ENCODE measurements at places on chromosomes 13 and 19.
A peak's percentile ranks its signal among the peaks of the same experiment; 100 is the strongest.

GRCh38 chr13:46317120-46317519 lies 69.9 kb downstream of the RUBCNL start:
- no peak for DNase-seq

GRCh38 chr19:398719-399118 lies 10.2 kb downstream of the C2CD4C start:
- no peak for DNase-seq

DNA sequence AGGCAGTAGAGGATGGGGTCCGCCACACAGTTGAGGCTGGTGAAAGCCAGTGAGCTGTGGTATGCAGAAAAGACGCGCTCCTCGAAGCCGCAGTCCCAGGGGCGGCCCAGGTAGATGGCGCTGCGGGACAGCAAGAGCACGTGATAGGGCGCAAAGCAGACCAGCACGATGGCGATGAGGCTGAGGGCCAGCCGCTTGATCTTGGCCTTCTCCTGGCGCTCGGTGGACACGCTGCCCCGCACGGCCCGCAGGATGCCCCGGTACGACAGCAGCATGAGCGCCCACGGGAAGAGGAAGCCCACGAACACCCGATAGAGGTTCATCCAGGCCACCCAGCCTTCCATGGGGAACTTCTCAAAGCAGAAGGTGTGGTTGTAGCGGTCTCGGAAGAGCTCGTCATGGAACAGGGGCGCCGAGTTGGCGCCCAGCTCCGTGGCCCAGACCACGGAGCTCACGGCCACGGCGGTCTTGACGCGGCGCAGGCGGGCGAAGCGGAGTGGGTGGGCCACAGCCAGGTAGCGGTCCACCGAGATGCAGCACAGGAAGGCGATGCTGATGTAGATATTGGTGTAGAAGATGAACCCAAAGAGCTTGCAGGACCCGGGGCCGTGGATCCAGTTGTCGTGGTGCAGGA lies 6.5 kb upstream of the OPA3 start:
- DNase-seq: no peak

DNA sequence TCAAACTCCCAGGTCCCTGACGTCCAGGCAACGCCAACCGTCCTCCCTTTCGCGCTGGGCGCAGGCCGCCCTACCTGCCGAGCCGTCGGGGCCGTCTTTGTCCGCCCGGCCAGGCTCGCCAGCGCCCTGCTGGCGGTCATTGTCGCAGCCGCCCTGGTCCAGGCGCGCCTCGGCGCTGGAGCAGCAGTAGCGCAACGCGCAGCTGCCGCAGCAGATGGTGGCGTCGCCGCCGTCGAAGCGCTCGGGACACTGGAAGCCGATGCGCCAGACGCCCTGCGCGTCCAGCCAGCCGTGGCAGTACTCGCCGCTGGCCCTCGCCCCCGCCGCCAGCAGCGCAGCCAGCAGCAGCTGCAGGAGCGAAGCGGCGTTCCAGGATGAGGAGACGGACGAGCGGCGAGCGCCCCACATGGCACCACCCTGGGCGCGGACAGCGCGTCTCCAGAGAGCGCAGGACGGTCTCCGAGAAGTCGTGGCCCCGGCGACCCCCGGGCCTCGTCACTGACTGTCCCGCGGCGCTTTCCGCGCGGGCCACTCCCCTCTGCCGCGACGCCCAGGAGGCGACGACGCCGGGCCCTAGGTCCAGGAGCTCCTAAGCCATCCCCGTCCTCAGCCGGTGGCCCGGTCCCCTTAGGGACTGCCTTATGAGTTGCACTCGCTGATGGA lies 1.1 kb downstream of the SHISA2 start:
- no peak for DNase-seq

DNA sequence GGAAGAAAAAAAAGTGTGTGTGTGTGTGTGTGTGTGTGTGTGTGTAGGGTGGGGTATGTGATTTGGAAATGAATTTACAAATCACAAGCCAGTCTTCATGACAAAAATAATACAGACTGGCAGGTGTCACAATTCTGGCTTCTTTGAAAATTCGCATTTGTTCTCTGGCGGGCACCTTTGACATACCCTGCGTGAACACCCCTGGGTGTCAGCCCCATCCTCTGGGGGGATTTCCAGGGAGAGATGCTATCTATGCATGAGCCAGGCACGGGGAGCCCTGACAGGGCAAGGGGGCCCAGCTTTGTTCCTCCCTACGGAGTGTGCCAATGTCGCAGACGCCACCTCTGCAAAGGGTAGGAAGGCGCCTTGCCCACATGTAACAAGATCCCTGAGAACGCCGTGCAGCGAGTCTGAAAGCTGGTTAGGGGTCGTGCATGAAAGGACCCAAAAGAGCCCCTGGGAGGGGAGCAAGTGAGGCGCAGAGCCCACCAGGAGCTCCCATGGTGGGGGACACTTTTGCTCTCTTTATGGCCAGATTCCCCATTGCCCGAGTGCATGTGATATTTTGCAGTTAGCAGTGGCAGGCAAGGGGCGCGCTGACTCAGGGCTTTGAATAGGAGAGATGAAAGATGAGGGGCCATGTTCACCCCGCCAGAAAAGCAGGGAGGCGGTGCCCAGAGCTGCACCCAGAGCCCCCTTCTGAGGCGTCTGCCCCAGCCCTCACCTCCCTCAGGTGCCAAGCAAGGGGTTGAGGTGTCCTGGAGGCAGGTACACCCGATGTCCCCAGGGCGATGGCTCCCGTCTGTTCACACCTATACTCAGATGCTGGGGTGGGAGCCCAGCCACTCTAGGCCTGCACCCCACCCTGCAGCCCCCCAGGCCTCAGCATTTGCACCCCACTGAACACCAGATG lies 45.3 kb downstream of the KLF2 start:
- no peak for DNase-seq

DNA sequence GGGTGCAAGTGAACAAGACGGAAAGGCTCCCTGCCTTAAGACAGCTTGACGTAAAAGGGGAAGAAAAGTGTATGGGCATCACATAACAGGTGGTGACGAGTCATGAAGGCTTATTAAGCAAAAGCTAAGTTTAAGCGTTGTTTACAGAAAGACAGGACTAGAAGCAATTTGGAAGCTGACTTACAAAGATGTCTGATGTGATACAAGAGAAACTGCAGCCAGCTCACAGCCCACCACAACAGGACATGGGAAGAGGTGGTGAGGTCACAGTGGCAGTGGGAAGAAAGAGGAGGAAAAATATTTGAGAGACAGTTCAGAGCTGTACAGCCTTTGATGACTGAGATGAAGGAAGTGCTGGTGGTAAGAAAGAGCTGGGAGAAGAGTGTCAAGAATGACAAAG lies 181.6 kb downstream of the KLF12 start:
- no peak for DNase-seq

DNA sequence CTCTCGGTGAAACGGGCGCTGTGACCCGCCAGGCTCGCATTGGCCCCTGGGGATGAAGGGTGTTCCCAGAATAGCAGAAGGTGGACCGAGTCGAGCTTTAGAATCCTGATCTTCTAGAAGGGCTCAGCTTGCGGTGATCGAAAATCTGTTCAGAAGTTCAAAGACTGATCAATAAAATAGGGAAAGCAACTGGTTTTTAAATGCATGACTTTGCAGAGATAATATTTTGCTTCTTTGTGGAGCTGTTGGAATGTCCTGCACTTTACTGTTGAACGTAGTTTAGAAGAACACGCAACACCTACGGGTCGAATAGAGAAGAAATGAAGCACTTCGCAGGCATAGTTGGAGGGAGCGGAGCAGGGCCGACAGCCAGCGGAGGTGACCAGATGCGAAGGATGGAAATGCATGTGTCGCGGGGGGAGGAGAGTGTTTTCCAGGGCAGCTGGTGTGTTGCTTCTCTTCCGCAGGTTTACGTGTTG lies 766 bp downstream of the CEBPG start:
- DNase-seq: peak; percentile 30

- no peak for DNase-seq
These were observed 5.6 kb upstream of the SIGLEC14 start for GRCh38 chr19:51652266-51652665.

GRCh38 chr13:78719367-78719766 lies 60.4 kb upstream of the OBI1 start:
- DNase-seq: no peak

GRCh38 chr13:21086929-21087328 lies 25.5 kb upstream of the LATS2 start:
- DNase-seq: no peak

DNA sequence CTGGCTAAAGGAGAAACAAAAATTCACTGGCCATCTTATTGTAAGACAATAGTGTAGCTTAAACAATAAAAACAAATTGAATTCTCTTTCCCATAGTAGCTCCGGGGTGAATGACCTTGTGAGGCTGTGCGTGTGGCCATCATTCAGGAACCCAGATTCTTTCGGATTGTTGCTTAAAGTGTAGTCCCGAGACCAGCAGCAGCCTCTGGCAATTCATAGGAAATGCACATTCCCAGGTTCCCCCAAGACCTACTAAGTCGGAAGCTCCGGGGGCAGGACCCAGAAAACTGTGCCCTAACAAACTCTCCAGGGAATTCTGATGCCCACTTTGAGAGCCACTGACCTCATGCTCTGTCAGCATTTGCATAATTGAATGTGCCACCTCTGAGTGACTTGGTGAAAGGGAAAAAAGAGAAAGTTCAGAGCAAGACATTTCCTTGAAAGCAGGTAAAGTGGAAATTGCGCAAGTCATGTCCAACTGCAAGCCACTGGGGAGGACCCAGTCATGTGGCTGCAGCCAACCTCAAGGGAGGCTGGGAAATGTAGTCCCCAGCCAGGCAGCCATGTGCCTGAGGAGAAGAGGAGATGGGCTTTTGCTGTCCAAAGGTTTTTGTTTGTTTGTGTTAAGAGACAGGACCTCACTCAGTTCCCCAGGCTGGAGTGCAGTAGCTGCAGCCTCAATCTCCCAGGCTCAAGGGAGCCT lies 50.7 kb upstream of the PNMA8B start:
- no peak for DNase-seq

GRCh38 chr19:16284505-16284904 lies 40.1 kb upstream of the KLF2 start:
- DNase-seq: no peak

- no peak for DNase-seq
These were observed 920 bp upstream of the ANO8 start for GRCh38 chr19:17335575-17335974.

DNA sequence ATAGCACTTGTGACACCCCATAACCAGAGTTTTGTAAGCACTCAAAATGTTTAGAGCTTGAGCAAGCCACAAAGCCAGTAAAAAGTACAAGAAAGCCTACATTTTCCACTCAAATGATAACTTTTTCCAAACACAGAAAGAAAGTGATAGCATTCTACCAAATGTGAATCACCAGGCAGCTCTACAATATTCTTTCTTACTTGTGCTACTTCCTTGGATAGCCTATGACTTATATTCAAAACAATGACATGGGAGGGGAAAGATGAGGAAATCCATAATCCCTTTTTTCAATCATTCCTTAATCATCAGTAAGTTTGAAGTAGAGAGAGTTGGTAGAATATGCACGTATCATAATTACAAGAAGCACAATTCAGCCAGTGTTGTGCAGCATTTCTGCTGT lies 650.8 kb upstream of the PCDH9 start:
- DNase-seq: no peak

DNA sequence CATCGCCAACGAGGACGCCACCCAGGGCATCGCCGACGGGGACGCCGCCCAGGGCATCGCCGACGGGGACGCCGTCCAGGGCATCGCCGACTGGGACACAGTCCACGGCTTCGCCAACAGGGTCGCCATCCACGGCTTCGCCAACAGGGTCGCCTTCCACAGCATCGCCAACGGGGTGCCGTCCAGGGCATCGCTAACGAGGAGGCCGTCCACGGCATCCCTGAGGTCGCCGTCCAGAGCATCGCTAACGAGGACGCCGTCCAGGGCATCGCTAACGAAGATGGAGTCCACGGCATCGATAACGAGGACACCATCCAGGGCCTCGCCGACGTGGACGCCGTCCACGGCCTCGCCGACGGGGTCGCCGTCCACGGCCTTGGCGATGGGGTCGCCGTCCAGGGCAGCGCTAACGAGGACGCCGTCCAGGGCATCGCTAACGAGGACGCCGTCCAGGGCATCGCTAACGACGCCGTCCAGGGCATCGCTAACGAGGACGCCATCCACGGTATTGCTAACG lies 947.8 kb downstream of the TUBA3C start:
- DNase-seq: no peak

- DNase-seq: no peak
These were observed 39.8 kb upstream of the MCF2L start for GRCh38 chr13:112928972-112929782.

GRCh38 chr19:16367261-16367683 lies 42.6 kb downstream of the KLF2 start:
- DNase-seq: no peak

DNA sequence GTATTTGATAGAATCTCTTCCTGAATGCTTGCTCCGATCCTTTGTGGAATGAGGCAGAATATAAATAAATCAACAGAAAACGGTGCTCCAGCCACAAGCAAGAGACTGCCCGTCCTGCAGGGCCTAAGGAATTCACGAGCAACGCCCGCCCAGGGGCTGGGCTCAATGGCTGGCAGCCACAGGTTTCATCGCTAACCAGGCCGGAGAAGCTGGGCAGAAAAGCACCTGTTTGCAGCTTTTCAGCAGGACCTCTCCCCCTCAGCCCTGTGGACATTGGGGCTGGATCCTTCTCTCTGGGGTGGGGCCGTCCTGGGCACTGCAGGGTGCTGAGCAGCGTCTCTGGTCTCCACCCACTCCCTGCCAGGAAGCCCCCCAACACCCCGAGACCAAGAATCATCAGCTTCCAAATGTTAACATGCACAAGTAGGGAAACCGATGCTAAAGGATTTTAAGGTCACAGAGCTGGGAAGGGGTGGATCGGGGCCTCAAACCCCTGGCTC lies 102.5 kb downstream of the GADD45B start:
- no peak for DNase-seq

DNA sequence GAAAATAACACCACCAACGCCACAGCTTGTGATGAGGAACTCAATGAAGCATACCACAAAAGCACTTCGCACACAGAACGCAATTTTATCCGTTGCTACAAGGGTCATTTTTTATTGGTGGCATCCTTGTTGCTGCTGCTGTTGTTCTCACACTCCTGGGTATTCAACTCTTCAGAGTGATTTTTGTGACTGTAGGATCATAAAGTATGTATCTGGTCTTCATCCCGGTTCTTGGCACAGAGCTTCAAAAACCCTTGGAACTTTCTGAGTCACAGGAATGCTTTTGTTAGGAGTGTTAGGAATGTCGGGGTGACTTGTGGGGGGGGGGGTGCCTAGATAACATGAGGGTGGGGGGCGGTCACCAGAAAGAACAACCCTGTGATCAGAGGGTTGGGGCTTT lies 108.4 kb downstream of the ZNF557 start:
- DNase-seq: no peak

DNA sequence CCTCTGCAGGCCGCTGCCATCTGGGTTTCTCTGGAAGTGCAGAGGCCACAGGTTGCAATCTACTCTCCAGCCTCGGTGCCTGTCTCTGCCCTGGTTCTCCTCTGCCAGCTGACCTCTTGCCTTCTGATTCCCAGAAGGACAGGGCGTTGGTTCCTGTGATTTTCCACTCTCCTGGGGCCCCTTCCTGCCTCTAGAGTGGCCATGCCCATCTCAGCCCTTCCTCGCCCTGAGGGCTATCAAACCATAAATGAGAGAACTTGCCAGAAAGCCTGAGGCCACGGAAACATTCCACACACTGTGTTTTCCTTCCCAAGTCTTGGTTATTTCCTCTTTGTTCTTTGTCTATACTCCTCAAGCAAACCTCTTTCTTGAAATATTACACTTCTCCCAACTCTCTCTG lies 146.2 kb downstream of the SHISA2 start:
- no peak for DNase-seq
